ENCODE measurements at places on chromosomes 5 and 9. TPM values are rescaled to one million over a fixed set of nuclear protein-coding genes. Genes with fewer than 3 reads are reported as not detected.
A peak's percentile ranks its signal among the peaks of the same experiment; 100 is the strongest.

Gene STPG3
- not detected for total RNA-seq

Gene ZMAT2
- total RNA-seq: 77.0 TPM

Gene DBH
- not detected for total RNA-seq

Gene SPINK13
- total RNA-seq: not detected

Gene GNA14
- total RNA-seq: 0.26 TPM

Gene NMUR2
- not detected for total RNA-seq

Gene SLC36A2
- total RNA-seq: not detected

Gene SLC28A3
- total RNA-seq: under 0.01 TPM

DNA sequence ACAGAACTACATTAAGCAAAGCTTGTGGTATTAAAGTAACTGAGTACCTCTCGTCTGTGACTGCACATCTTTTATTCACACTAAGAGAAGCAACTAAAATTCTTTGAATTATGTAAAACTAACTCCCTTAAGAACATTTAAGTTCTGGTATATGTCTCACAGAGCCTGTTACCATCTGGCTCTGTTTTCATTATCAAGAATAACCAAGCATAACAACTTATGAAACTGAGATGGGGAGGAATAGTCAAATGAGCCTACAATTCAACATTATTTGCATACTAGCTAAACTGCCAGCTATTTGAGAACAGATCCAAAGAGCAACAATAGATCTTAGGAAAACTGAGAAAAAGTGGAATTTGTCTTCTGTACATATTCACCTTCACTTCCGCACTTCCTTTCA lies 25.3 kb upstream of the ISOC1 start:
- no peak overlapping the region for H3K27ac ChIP-seq
- no peak for DNase-seq
- no peaks in the 10 kb centered on the region for H3K36me3 ChIP-seq
- no peak overlapping the region for H3K4me3 ChIP-seq

- no peak overlapping the region for H3K4me3 ChIP-seq
- H3K27ac ChIP-seq: no peak overlapping the region
- no peaks in the 10 kb centered on the region for H3K36me3 ChIP-seq
Measured at GRCh38 chr5:139919308-139919707, 123.7 kb downstream of the PSD2 start.

DNA sequence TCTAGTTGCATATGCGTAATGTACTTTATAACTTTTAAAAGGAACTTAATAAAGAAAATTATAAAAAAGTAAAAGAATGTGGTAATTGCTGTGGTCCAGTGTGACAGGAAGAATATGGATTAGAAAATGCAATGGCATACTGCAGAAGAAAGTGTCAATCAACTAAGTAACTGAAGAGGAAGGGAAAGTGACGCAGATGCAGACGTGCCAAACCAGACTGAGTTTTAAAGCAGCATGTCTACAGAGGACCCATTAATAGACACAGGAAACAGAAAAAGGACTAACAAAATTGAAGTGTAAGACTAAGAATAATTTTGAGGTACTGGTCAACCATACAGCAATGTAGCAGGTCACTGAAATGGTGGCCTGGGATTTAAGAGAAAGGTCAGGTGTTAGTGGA lies 73.3 kb downstream of the DPYSL3 start:
- no peak overlapping the region for H3K27ac ChIP-seq
- no peak for DNase-seq
- H3K4me1 ChIP-seq: no peaks in the 10 kb centered on the region
- no peak overlapping the region for H3K4me3 ChIP-seq

DNA sequence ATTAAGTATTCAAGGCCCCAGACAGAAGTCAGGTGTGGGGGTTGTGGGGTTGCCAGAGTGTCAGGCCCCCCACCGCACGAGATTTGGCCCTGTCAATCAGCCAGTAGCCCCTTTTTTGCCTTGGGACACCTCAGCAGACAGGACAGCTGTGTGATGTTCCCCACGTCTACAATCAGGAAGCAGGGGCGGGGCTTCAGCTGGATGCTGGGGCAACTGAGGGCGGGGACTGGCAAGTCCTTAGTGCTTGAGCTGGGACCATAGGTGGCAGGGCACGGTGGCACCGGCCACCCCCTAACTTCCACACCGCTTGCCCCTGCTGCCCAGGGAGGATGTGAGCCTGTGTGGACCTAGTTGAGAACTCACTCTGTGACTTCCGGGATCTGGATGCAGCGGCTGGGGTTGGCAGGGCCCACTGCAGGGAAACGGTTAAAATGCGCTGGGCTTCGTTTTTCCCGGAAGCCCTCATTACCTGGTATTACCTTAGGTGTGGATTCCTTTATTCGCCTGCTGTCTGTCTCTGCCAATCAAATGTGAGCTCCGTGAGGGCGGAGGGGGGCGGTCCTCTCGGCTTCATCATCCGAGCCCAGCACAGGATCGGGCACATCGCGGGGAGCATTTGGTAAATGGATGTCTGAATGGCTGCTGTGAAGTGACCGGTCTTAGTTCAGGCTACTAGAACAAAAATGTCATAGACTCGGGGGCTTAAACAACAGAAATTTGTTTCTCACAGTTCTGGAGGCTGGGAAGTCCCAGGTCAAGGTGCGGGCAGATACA lies 7.5 kb upstream of the GTF3C5 start:
- H3K4me1 ChIP-seq: no peaks in the 10 kb centered on the region
- no peaks in the 10 kb centered on the region for H3K36me3 ChIP-seq
- no peak overlapping the region for H3K27ac ChIP-seq
- H3K27me3 ChIP-seq: no peaks in the 10 kb centered on the region
- H3K4me3 ChIP-seq: no peak overlapping the region

DNA sequence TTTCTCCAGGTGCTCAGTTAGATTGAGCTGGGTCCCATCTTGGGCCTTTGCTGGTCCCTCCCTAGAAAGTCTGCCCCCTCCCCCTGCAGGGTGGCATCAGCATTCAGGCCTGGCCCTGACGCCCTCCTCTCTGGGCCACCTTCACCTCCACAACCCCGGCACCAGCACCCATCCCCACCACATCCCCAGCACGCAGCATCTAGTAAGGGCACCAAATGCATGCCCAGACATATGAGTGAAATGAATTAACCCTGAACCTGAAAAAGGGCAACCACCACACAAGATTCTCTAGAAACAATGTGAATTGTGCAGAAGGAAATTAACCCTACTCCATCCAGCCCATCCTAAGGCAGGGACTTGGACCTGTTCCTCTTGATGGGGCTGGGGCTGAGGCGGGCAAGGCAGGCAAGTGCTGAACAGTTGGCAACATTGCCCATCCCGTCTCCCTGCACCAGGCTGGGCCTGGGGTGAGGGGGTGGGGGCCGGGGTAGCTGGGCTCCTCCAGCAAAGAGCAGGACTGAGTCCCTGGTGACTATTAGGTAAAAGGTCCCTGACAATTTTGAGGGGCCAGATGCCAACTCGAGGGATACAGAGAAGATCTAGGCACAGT lies 125.9 kb downstream of the KCNIP1 start:
- H3K4me1 ChIP-seq: peaks cover 7% of the 10 kb centered on the region
- no peaks in the 10 kb centered on the region for H3K36me3 ChIP-seq
- no peaks in the 10 kb centered on the region for H3K27me3 ChIP-seq
- H3K27ac ChIP-seq: no peak overlapping the region
- DNase-seq: no peak

DNA sequence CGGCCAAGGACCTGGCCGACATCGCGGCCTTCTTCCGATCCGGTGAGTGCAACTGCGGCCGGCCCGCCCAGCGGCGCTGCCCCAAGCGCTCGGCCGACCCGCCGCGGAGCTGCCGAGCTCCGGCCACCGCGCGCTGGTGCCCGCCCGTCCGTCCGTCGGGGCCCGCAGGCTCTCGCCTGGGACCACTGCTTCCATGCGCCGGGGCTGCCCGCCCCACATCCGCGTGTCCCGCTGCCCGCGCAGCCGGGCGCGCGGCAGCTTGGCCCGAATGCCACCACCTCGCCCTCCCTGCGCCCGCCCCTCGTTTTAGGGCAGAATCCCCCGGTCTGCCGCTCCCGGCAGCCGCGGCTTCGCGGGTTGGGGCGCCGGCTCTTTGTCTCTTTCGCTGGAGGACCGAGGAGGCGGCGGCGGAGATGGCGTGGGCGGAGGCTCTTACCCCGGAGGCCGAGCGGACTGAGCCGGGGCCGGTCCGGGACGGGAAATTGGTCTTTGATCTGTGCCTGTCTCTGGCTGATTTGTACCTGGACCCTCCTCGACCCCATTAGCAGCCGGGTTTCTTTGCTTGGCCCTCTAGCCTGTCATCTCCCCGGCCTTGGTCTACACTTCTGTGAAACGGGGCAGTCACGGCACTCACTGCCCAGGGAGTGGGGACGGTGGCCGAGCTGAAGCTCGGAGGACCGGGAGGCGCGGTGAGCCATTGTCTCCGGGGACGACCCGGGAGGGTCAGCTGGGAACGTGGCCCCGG lies 871 bp downstream of the TRIO start:
- H3K27me3 ChIP-seq: no peaks in the 10 kb centered on the region
- H3K4me3 ChIP-seq: peak overlapping the region; percentile 99
- H3K27ac ChIP-seq: peak overlapping the region; percentile 95
- DNase-seq: no peak

GRCh38 chr9:10168241-10168640 lies 444.6 kb downstream of the PTPRD start:
- H3K27me3 ChIP-seq: no peaks in the 10 kb centered on the region
- no peaks in the 10 kb centered on the region for H3K36me3 ChIP-seq
- no peak for DNase-seq
- no peaks in the 10 kb centered on the region for H3K4me1 ChIP-seq

DNA sequence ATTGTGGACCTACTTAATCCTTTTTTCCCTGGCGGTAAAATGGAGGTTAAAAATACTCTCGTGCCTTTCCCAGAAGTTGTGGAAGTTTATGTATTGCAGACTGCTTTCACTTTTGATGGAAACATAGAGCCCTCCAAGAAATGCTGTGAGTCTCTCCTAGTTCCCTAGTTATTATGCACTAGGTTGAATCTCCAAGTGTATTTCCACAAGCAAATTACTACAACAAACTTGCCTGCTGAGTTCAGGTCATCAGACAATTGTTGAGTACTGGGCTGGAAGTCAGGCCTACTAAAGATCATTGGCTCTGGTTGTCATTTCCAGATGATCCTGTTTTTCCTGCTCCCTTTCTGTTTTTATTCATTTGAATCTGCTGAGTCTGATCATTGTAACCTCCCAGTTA lies 104.1 kb downstream of the CD180 start:
- peak overlapping the region; percentile 22 for H3K27ac ChIP-seq
- peak overlapping the region; percentile 4 for H3K4me3 ChIP-seq
- H3K27me3 ChIP-seq: no peaks in the 10 kb centered on the region
- H3K36me3 ChIP-seq: no peaks in the 10 kb centered on the region
- peaks cover 23% of the 10 kb centered on the region for H3K4me1 ChIP-seq

- H3K36me3 ChIP-seq: no peaks in the 10 kb centered on the region
- DNase-seq: peak; percentile 14
- H3K4me3 ChIP-seq: no peak overlapping the region
- no peak overlapping the region for H3K27ac ChIP-seq
Measured at GRCh38 chr5:164672931-164673694, 1167.7 kb downstream of the MAT2B start.

GRCh38 chr9:92044936-92045335 lies 70.3 kb downstream of the SPTLC1 start:
- DNase-seq: no peak
- no peak overlapping the region for H3K27ac ChIP-seq
- H3K4me1 ChIP-seq: no peaks in the 10 kb centered on the region
- H3K36me3 ChIP-seq: peaks cover 12% of the 10 kb centered on the region
- H3K27me3 ChIP-seq: no peaks in the 10 kb centered on the region

DNA sequence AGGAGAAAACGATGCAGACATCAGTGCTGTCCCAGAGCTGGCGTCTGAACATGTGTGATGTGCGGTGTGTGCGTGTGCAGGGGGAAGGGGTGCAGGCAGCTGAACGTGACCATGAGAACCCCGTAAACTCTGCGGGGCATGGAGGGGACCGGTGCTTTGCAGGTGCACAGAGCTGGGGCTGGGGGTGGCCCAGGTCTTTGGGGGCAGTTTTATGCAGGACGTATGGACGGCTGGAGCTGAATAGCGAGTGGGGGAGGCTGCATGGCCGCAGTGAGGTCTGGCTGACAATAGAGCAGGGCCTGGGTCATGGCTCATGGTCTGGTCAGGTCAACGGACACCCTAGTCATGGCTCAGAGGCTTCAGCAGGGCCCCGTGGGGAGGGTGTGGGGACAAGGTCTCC lies 3.3 kb upstream of the EXOC3 start:
- H3K27me3 ChIP-seq: no peaks in the 10 kb centered on the region
- H3K4me3 ChIP-seq: no peak overlapping the region
- peaks cover 5% of the 10 kb centered on the region for H3K36me3 ChIP-seq
- H3K4me1 ChIP-seq: peaks cover 5% of the 10 kb centered on the region
- DNase-seq: no peak

Data from fibroblast of lung (primary cell).